ENCODE measurements at places on chromosomes 2 and 18.

GRCh38 chr2:44680983-44681531, 260.4 kb upstream of the SIX3 start:
- DNase-seq = no peak

DNA sequence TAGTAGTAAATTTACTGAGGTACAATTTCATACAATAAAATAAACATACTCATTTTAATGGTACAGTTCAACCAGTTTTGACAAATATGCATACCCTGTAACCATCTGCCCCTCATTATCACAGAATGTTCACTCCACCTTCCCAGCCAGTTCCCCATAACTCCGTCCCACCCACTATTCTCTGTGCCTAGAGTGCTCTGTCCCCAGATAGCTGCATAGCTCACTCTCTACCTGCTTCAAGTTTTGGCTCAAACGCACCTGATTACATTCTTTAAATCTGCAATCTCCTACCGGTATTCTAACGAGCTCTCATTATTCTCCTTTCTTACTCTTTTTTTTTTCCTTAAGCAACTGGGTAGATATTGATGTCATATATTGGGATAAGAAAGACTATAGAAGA, 161.9 kb upstream of the SMAD7 start:
- DNase-seq = no peak

- DNase-seq = no peak
Measured at GRCh38 chr2:163077241-163077640, 238.7 kb upstream of the KCNH7 start.

GRCh38 chr18:43155842-43156241, 40.4 kb upstream of the RIT2 start:
- no peak for DNase-seq

GRCh38 chr2:105744909-105745853, at the start of gene NCK2:
NCK2 (plus strand) TSS chr2:105744912; CDS start chr2:105855064, 110,152 bp downstream.
- DNase-seq = peak; percentile 38

DNA sequence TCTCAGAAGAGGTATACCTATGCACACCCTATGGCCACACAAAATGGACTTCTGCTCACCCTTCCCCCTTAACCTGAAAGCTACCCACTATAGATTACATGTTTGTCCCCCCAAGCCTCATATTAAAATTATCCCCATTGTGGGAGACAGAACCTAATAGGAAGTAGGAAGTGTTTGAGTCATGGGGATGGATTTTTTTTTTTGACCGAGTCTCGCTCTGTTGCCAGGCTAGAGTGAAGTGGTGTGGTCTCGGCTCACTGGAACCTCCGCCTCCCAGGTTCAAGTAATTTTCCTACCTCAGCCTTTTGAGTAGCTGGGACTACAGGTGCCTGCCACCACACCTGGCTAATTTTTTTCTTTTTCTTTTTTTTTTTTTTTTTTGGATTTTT, 98.6 kb downstream of the MREG start:
- no peak for DNase-seq

DNA sequence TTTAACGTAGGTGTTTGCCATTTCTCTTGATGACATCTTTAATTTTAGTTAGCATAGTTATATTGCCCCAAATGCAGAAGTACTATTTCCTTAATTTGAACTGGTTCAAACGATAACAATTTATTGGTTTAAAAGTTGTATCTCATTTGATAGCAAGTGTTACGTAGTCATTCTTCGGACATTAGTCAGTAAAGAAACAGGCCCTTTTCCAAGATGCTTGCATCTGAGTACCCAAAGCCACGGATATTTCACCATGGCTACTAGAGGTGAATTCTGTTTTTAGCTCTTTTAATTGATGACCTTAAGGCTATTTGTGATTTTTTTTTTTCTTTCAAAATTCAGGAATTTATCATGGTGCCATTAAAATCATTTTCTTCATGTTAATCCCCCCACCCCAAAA, 32.1 kb downstream of the GLS start:
- no peak for DNase-seq

- DNase-seq = no peak
Measured at GRCh38 chr2:32735348-32735747, 107.5 kb downstream of the TTC27 start.

DNA sequence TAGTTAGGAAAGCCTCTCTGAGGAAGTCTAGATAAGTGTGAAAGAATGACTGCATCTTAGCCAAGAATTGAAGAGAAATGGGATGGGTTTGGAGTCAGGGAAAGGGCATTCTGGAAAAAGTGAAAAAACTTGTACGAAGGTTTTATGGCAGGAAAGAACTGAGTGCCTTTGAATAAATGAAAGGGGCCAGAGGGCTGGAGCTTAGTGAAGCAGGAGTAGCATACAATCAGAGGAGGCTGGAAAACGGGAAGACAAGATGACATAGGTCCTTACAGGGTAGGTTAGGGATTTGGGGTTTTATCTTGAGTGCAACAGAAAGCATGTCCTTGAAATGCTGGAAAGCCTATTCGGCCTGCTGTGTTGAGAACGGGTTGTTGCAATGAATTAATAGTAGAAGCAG, 152.6 kb upstream of the RND3 start:
- DNase-seq = no peak

DNA sequence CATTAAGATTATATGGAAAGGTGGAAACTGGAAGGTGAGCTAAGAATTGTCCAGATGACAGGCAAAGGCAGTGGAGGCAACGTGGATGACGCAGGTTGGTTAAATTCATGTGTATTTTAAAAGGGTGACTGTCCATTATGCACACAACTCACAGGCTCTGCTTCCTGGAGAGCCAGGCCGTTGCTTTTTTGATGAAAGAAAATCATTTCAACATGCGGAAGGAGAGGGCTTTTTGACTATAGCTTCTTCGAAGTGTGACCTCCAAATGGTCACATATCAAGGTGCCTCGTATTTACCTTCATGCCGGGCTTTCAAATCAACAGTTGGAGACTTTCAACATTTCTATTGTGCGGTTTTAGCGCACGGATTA, 126.7 kb downstream of the MYCN start:
- DNase-seq = no peak

DNA sequence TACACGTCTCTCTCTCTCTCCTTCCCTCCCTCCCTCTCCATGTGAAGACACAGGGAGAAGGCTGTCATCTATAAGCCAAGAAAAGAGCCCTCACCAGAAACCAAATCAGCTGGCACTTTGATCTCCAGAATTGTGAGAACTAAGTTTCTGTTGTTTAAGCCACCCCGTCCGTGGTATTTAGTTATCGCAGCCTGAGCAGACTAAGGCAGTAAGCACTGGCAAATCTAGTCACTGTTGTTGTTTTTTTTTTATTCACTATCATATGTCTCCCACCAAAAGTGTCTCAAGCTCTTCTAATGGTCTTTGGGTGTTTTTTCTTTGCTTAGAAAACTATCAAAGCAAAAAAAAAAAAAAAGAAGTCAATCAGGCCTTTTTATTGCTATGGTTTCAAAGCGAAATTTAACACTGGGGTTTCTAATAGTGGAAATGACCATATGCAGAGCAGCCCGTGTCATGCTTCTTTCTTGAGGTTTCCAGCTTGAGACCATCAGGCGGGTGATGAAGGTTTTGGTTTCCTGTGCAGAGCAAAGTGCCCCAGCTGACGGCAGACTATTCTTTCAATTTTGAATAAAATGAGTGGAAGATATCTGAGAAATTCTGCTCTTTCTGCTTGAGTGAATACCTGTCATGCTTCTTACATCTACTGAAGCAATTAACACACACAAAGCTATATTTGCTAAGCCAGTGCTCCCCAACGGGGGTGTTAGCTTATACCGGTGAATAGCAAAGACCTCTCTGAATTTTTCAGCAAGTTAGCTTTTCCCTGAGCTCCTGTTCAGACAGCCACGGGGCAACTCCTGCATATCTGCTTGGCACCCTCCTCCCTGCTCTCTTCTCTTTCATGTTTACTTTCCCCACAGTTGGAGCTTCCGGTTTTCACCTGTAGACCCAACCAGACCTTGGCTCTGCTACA, 394.1 kb upstream of the ATP5MC3 start:
- no peak for DNase-seq

- DNase-seq = no peak
Measured at GRCh38 chr2:41127351-41127750, 675.5 kb upstream of the SLC8A1 start.

DNA sequence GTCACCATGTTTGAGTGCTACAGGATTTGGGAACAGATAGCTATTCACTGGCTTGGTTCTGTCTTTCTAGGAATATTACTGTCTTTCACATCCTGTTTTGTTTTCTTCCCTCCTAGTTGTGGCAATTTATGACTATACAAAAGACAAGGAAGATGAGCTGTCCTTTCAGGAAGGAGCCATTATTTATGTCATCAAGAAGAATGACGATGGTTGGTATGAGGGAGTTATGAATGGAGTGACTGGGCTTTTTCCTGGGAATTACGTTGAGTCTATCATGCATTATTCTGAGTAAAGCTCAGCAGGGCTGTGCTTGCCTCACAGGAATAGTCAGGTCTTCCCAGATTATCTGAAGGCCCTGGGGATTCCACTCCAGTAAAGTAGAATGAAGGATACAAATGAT, 98.9 kb downstream of the ABI2 start:
- no peak for DNase-seq

- no peak for DNase-seq
Measured at GRCh38 chr2:171709011-171709685, 21.9 kb downstream of the DYNC1I2 start.

DNA sequence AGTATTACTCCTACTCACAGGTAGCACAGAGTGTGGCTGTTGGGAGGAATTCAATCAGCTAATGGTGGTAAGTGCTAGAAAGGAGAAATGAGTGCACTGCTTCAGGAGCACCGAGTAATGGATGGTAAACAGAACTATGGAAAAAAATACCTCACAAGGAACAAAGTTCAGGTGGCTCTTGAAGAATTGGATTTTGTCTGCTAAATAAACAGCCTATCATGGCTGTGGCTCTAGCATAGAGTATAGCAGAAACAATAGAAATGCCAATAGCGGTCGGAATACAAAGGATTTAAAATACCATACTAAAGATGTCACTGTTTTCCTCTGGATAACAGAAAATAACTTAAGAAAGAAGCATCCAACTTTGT, 482.5 kb downstream of the NUP35 start:
- no peak for DNase-seq

- no peak for DNase-seq
Measured at GRCh38 chr2:225494100-225494459, 94.6 kb downstream of the NYAP2 start.

DNA sequence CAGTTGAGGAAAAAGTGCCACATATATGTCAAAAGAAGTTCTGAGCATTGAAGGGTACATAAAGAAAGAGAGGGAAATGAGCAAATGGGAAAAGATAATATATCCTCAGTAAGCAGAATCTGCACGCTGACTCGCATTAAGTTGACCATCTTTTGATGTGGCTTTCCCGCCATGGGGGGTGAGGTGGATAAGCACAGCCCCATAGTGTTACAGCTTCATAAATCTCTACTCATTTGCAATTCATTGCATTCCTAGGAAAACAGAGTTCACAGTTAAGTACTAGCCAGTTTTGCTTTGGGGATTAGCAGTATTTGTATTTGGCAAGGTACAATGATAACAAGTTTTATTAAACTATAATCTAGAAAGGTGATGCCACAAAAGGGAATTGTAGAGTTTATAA, 814.2 kb downstream of the LRP1B start:
- no peak for DNase-seq

GRCh38 chr2:223586261-223586660, 15.9 kb downstream of the SCG2 start:
- DNase-seq = no peak

DNA sequence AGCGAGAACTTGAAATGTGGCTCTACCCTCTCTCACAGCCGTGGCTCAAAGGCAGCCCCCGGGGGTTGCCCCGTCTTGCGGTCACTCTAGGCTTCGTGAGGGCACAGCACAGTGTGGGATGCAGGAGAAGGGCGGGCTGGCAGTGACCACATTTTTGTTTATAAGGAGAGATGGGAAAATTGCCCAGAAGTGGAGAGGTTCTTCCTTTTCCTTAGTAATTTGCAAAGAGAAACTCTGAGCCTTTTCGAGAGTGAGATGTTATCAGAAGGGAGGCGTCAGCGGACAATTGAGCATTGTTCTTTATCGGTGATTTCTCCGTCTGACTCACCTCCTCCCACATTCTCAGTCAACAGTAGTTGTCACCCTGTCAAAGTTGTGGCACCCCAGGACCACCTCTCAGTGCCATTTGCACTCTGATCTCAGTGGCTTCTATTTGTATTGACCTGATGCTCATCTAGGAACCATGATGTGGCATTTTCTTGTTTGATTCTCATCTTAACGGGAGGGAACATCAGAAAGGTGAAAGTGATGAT, 89.6 kb downstream of the ACAA2 start:
- no peak for DNase-seq

GRCh38 chr2:236698016-236698627, 128.5 kb downstream of the ACKR3 start:
- DNase-seq = no peak

- DNase-seq = no peak
Measured at GRCh38 chr2:105328281-105329196, 996 bp downstream of the TGFBRAP1 start.

DNA sequence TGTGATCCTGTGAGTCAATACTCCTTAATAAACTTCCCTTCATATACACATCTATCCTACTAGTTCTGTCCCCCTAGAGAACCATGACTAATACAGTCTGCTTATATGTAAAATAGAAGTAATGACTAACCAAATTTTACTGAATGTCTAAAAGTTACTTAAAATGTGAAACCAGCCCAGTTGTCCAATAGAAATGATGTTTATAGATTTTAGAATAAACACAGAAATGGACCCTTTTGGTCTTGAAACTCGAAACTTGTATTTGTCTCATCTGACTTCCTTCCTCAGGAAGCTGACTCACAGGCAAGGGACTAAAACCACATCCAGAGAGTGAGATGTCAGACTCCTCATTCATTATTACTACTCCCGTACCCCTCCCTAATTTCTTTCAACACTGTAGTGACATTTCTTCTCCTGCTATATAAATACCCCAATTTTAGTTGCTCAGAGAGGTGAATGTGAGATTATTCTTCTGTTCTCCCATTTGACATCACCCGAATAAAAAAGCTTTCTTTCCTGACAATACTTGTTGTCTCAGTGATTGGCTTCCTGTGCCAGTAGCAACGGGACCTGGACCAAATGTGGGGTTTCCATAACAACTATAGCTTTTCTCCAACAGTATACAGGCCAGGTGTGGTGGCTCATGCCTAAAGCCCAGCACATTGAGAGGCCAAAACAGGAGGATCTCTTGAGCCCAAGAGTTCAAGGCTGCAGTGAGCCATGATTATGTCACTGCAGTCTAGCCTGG, 486.0 kb downstream of the ERBB4 start:
- DNase-seq = no peak

GRCh38 chr2:218074031-218074430, 5.0 kb downstream of the RUFY4 start:
- DNase-seq = no peak

DNA sequence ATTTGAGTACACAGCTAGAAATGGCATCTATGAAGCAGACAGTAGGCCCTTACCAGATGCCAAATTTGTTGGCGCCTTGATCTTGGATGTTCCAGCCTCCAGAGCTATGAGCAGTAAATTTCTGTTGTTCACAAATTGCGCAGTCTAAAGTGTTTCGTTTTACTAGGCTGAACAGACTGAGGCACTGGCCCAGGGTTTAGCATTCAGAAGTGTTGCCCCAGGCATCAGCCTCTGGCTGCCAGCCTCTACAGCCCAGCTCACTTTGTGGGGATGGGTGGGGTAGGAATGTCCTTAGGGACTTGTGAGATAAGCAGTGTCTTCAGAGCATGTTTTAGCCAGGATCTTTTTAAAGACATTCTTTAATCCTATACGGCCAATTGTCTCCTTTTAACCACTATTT, 51.5 kb upstream of the MGAT5 start:
- no peak for DNase-seq
